EL (cell line): ENCODE measurements at places on chromosomes 13 and 19.
A peak's percentile ranks its signal among the peaks of the same experiment; 100 is the strongest.

- peak; percentile 68 for DNase-seq
Measured at GRCh38 chr19:11530432-11530831, 1.5 kb upstream of the ECSIT start.

- DNase-seq: peak; percentile 17
Measured at GRCh38 chr13:111251646-111252445, 68.6 kb upstream of the TEX29 start.

DNA sequence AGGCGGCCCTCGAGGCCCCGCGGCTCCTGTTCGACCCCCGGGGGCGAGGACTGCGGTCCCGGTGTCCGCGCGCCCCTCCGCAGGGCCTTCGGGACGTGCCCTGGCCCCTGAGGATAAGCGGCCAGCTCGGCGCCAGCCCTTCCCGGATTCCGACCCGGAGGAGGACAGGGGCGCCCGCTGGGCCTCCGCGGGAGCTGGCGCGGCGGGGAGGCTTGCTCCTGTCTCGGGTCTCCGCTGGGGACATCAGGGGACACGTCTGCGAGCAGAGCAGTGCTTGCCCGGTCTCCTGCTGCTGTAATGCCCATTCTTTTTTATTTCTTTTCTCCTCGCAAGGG is 829 bp downstream of the B3GLCT start:
- peak; percentile 47 for DNase-seq

GRCh38 chr19:29516821-29517395 is 8.9 kb upstream of the VSTM2B start:
- no peak for DNase-seq

DNA sequence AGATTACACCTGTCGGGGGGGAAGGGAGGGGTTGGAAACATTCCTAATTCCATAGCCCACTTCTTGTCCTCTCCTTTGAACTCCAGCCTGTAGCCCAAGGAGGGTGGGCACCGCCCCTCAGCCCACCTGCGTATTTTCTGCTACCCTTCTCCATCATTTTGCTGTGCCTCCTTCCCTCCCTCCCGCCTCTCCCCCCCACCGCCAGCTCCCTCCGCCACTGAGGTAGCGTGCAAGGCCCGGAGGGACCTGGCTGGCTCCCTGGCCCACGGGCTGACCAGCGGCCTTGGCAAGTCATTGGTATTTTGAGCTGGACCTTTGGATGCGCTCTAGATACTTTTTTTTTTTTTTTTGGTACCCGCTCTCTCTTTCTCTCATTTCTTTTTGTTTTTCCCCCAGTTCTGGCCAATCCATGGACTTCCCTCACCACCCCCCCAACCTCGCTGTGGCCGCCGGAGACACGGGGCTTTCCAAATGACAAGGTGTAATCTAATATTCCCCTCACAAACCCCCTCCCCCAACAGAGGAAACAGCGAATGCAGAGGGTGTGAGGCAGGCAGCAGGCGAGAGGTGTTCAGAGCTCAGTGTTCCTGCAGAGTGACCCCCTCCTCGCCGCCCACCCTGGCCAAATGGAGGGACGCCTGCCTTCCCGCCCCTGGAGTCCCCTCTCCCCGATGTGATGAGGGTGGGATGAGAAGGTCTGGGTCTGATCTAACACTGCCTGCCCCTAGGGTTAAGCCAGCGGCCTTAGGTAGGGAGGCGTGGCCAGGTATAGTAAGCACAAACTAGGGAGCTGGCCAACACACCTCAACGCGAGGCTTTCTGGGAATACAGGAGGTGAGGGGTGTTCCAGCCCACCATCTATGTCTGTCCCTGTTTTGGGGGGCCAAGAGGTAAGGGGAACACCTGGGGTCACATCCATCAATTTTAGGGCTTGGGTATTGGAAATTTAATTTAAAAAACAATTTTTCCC is 89.2 kb downstream of the PTPRS start:
- no peak for DNase-seq
